Fibroblast of mammary gland (primary cell): ENCODE measurements at places on chromosomes 3 and 15.

DNA sequence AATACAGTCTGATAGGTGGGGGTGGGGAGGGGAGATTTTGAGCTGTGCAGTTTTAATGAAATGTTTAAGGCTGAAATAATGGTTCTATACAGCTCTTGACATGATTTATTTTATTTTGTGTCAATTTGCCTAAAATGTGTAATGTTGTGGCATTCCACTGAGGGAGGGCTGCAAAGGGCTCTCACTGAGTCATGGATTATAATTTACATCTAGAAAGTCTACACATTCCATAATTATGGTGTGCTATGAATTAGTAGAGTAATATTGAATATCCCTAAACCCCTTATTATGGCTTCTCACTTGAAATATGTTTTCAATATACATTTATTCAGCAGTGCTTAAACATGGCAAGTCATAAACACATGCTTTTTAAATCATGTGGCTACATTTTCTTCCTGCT is 103.9 kb downstream of the RARB start:
- DNase-seq: no peak

DNA sequence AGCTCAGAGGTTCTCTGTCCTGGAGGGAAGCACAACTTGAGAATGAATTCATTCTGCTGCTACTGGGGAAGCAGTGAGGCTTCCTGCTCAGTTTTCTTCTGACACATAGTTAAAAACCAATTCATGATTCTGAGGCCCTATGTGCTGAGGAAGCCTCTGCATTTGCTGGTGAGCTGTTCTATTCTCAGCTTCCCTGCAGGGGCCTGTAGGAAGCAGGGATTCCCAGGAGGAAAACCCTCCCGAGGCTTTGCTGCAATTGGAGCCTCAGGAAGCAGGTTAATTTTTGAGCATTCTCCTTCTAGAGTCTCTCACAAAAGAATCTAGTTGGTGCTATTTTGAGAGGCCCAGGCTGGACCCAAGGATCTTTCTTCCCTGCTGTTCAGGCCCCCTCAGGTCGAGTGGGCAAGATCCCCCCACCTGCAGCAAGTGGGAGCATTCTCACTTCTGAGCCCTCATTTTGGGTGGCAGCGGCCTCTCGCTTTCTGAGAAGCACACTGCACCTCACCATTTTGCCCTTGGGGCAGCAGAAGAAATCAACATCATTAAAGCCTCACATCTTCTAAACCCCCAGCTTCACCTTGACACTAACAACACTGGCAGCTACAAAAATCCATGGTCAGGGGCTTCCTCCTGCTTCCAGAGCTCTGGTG is 197.5 kb upstream of the TSC22D2 start:
- no peak for DNase-seq

DNA sequence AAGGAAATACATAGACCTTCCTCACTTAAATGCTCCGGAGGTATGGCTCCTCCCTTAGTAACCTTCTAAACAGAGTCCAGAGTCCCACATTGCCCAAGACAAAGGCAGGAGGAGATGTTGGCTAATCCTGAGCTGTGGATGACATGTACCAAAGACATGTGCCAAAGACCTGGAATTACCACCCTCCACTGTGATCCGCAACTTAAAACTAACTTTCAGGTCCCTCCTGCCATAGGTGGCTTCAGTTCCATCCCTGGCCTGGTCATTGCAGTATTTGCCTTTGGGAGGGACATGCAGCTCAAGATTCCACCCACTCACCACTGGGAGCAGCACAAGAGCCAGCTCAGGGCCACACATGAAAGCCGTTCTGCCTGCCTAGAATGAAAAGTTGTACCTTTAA is 28.0 kb downstream of the MYZAP start:
- DNase-seq: no peak

DNA sequence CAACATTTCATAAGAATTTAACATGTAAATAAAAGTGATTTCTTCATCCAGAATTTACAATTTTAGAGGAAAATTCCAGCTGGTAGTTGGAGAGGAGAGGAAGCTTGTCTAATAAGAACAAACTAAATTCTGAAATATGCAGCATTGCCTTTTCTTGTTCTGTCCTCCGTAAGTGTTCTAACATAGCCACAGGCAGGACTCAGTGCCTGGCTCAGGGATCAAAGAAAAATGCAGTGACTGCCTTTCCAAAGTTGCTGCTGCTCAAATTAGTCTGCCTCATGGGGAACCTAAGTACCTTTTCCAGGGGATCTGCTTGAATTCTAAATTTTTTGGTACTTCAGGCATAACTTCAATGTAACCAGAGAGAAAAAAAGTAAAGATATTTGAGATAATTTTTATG is 713.0 kb upstream of the CADM2 start:
- DNase-seq: no peak

DNA sequence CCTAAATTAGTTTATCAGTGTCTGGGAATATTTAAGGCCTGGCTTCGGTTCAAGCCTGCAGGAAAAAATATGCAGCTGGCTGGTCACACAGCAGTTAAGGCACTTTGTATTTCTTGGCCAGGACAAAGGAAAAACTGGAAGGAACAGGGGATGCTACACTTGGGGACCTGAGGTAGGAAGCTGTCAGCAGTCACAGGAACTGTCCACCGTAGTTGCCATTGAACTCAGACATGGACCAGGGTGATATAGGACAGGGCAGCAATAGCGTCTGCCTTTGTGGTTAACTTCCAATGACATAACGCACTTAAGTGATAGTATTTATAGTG is 49.1 kb downstream of the NR1D2 start:
- DNase-seq: no peak
